GM04503 (cell line): ENCODE measurements at places on chromosomes 2 and 18.

- peak; percentile 90 for DNase-seq
Observed at GRCh38 chr18:21163647-21164547, 52.3 kb upstream of the ROCK1 start.

DNA sequence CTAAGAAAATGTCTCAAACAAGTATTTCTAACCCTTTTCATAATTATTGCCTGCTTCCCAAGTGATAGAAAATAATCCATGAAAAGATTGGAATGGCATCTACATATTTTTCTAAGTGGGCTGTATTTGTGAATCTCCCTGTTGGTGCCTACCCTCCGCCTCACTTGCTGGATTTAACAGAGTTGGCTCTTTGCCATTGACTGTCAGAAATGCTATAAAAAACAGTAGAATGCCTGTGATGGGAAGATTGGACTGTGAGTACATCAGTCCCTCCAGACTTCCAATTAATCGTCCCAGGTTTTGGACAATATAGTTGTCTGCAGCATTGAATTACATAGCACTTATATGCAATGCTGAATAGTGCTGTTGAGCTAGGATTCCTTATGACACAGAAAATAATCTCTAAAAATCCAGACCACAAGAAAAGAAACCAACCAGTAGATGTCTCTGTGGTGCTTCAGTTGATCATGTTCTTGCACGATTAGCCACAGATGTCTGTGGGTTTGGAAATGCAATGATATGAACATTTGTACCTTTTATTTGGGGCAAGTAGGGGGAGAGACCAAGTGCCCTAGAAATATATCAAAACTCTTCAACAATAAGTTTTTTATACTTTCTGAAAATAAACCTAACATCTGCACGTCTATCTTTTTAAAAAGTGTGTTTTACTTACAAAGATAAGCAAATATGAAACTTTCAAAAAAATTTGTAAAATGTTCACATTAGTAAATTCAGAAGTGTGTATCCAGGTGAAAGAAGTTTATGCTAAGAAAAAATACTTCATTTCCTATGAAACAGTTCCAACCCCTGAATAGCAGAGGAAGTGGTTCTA is 88.5 kb downstream of the DYNAP start:
- peak; percentile 35 for DNase-seq

DNA sequence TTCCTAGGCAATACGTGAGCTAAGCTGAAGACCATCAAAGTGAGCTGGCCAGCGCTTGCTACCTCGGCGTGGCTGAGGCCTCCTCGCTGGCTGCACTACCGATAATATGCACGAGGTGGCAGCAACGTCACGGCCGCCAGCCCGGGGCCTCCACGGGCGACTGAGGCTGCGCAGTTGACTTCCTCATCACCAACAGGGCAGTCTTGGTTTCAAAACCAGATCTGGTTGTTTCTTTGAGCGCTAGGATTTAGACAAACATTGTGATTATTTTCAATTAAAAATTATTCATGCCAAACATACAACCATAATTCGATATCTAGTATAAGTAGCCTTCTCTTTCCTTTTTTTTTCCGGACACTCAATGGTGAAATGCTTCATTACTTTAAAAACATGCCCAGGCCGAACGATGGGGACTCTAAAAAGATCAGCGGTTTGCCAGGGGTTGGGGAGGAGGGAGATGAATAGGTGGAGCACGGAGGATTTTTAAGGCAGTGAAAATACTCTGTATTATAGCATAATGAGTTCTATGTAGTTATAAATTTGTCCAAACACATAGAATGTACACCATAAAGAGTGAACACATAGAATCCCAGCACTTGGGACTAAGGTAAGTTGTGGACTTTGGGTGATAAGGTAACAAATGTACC is 52.0 kb downstream of the CYBRD1 start:
- no peak for DNase-seq

DNA sequence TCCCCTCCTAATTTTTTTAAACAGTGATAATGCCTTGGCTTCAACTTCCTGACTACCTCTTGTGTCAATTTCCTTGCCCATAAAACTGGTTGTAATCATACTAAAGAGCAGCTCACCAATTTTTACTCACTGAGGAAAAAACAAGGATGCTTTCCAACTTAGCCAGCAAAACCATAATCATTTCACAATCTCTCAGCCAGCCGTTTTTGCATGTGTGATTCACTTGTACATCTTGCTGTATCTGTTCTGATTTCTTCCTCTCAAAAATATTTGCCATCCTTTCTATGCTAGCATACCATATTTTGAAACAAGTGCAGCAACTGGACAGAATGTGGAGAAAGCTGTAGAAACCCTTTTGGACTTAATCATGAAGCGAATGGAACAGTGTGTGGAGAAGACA is 60.7 kb downstream of the RAB27B start:
- DNase-seq: peak; percentile 40

DNA sequence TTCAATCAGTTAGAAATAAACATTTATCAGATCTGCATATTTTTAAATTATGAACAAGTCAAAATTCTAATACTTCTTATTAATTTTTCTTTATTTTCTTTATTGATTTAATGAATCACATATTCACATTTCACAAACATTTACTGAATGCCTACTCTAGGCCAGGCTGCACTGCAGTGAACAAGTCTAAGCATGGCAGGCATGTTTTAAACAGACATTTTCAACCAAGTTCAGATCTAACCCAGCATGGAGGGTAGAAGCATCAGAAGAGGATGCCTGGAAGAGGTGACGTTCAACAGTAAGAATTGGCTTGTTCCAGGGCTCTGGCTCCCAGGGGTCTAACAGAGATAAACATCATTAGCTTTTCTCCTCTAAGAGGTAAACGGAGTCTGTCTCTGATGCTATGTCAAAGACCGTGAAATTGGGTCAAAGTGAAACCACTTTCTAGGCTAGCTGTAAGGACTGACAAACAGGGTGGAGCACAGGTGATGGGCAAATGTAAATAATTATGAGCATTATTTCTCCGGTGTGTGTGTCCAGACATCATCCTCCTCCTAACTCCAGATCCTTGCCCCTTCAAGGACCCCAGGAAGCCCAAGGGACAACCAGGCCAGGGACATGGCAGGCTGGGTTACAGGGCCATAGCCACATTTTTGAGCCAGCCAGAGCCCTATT is 50.6 kb downstream of the UNC50 start:
- no peak for DNase-seq

DNA sequence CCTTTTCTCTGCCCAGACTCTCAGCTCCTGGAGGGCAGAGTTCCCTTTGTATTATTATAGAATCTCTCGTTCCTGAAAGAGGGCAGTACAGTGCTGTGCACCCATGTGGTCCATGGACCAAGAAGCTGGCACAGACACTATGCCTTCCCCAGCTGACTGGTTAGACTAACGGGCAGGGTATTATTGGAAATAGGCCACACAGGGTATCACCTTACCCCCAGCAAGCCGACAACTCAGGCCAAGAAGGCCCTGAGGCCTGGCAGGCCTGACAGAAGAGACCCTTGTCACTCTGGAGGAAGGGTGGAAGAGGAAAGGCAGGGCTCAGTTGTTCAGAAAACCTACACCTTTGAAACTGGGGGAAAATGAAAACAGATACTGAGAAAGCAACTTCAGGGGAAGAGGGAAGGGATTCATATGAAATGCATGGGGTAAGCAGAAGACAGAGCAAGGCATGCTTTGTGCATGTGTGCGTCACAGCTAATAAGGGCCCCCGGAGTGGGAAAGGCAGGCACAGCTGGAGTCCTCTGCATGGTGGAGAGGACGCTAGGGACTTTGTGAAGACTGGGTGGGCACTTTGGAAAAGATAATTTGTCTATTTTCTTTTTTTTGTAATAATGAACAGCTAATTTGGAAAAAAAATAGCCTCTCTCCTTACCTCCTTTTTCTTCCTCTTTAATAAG is 476.8 kb upstream of the CELF4 start:
- no peak for DNase-seq

- DNase-seq: no peak
Observed at GRCh38 chr18:76444446-76445105, 50.5 kb downstream of the ZNF516 start.

GRCh38 chr2:76448956-76449355 is 738.2 kb upstream of the GCFC2 start:
- no peak for DNase-seq

- no peak for DNase-seq
Observed at GRCh38 chr2:103823847-103824246, 1030.1 kb upstream of the POU3F3 start.

GRCh38 chr2:34266908-34267697 is 668.0 kb upstream of the FAM98A start:
- DNase-seq: no peak

- no peak for DNase-seq
Observed at GRCh38 chr2:175180701-175181103, 808 bp downstream of the ATP5MC3 start.

- DNase-seq: no peak
Observed at GRCh38 chr2:238448031-238448955, 21.6 kb downstream of the ASB1 start.

GRCh38 chr2:69424419-69424818 is 12.8 kb downstream of the NFU1 start:
- DNase-seq: no peak

DNA sequence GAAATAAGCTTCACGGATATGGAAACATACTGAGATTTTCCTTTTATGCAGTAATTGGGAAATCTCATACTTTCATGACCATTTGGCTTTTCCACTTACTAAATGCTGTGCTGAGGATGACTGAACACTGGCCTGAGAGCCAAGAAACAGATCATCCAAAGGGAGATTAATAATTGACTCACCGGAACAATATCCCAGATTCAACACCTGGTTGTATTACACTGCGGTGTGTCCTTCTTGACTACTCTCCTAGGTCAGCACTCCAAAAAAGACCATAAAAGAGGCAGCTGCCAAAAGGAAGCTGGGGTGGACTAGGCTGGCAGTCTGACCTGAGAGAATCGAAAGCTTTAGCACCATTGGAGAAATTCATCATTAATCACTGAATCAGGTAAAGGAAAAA is 469.1 kb downstream of the CBLN2 start:
- DNase-seq: no peak

- DNase-seq: no peak
Observed at GRCh38 chr18:69944436-69944835, 3.2 kb downstream of the CD226 start.

DNA sequence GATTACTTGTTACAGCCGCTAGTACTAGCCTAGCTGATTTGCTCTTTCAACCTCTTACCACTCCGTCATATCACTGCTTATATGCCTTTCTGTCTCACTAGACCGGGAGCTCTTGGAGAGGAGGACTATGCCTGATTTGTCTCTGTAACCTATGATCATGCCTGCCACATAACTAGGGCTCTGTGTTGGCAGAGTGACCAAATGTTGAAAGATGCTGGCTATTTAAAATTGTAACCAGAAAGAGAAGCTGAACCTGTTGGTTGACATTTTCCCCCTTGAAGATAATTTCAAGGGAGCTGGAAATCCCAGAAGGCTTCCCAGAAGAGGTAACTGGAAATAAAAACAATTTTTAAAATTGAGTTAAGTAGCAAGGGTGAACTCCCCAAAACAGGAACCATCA is 124.1 kb upstream of the MYCN start:
- DNase-seq: no peak

GRCh38 chr18:62060820-62061219 is 126.0 kb downstream of the PIGN start:
- DNase-seq: no peak

DNA sequence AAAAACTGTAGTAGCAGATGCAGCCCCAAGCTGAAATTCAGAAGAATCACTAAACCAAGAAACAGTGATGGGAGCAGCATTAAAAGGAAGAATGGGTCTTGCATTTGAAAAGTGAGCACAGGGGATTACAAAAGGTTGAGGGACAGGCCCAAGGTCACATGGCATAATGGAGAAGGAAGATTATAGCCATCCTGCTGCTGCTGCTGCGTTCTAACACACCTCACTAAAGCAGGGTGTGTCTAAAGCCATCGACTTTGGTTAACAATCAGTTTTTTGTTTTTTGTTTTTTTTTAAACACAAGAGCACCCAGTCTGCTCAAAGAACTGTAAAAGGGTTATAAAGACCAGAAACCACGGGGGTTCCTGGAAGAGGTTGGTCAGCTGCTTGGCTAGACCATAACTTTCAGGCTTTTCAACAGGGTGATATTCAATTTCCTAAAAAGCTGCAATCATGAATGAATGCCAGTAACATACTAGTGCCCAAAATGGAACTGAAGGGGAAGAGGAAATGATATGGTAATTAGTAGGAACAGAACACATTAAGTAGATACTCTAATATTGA is 102.6 kb downstream of the MYO5B start:
- DNase-seq: no peak

- no peak for DNase-seq
Observed at GRCh38 chr2:124339709-124340108, 314.6 kb downstream of the CNTNAP5 start.

- no peak for DNase-seq
Observed at GRCh38 chr18:77167251-77167650, 34.7 kb upstream of the MBP start.

- DNase-seq: no peak
Observed at GRCh38 chr2:48034295-48034694, 128.0 kb upstream of the FBXO11 start.

DNA sequence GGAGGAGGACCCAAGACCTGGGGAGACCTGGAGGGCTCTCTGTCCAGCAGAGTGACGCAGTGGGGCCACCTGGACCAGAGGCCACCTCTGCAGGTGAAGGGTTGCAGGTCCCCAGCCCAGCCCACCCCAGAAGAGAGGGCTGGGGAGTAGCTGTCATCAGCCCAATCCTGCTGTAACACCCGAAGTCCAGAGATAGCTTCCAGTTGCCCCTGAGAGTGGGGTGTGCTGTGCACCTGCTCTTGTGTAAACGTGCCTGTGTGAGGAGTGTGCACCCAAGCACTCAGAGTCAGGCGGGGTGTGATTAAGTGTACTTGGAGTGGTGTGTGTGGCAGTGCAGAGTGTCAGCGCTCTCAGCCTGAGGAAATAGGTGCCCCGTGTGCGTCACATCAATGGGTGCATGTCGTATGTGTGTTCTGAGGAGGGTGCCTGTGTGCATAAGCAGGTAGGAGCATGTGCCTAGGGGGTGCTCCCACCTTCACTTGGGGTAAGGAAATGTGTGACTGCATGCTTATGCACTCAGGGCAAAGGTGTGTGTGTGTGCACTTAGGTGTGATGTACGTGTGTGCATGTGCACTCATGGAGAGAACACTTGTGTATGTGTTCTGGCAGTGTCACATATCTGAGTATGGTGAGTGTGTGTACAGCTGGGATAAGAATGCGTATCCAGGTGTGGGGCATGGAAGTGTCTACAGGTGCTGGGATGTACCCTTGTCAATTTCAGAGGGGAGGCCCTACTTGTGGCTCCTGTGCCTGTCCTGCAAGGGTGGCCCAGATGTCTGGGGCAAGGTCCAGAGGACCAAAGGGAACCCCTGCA is 672 bp downstream of the ATP6V1B1 start:
- no peak for DNase-seq

- no peak for DNase-seq
Observed at GRCh38 chr2:196853301-196854087, 44.3 kb upstream of the C2orf66 start.

- DNase-seq: no peak
Observed at GRCh38 chr18:78207942-78208341, 771.7 kb upstream of the SALL3 start.

GRCh38 chr2:149375801-149376361 is 45.5 kb downstream of the LYPD6 start:
- DNase-seq: no peak
